Type B pancreatic cell (in vitro differentiated cells): ENCODE measurements at places on chromosomes 4 and X.

GRCh38 chr4:3294401-3295241, 1.8 kb downstream of the RGS12 start:
- DNase-seq: peak; percentile 65

DNA sequence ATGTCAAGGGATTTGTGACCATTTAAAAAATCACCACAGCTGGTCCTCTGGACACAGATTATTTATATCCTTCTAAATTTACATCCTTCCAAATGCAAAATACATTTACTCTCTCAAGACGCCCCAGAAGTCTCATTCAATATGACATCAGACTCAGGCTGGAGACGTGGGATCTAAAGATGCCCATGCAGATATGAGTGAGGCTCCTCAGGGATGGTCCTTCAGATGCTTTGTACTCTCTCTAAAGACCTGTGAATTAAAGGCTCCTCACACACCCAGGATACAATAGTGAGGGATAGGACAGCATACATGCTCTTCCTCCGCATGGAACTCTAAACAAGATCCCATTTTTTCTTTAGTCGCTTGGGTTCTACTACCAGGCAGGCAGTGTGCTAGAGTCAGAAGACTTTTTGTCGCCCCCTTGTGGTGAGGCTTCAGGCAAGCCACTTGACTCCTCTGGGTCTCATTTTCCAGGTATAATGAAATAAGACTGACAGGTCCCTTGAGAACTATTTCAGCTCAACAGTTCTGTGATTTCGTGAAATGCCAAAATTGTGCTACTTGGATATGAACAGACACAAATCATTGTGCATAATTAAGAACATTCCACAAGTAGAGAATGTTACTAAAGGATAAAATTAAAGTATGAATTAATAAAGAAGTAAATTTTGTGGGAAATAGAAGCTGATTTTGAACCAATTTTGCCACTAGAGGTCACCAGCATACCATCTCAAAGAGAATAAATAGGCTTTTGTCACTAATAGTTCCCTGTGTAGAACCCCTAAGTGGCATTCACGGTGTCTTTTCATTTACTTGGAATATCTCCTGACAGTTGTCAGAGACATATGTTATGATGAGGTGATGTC, 13.7 kb upstream of the SCOC start:
- no peak for DNase-seq

GRCh38 chrX:154063234-154063633, 34.3 kb downstream of the MECP2 start:
- no peak for DNase-seq

- DNase-seq: no peak
These were observed 44.8 kb downstream of the SMARCA1 start for GRCh38 chrX:129478516-129478915.

DNA sequence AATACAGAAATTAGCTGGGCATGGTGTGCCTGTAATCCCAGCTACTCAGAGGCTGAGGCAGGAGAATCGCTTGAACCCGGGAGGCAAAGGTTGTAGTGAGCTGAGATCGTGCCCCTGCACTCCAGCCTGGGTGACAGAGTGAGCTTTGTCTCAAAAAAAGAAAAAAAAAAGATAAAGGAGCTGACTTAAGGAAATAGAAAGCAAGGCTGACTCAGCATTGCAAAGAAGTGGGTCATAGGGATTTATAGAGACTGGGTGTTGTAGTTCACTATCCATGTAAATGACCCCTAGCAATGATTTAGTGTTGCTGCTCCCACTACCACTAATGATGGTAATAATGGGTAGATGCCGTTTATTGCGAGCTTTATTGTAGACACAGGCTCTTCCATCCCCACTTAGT, 47.6 kb downstream of the ADD1 start:
- no peak for DNase-seq

- no peak for DNase-seq
These were observed 3.4 kb downstream of the WFS1 start for GRCh38 chr4:6272863-6273660.

- DNase-seq: no peak
These were observed 222.2 kb downstream of the KCNIP4 start for GRCh38 chr4:21726255-21726815.
